Right cardiac atrium (tissue), 5 donors: ENCODE measurements at places on chromosomes 7 and 10. TPM values are rescaled to one million over a fixed set of nuclear protein-coding genes. Genes with fewer than 3 reads are reported as not detected.

The AUTS2 gene
- 7.0 TPM for polyA plus RNA-seq

The BBS9 gene
- polyA plus RNA-seq: 4.5 TPM

The ATOH7 gene
- polyA plus RNA-seq: 0.05 TPM

The SLC26A4 gene
- 0.23 TPM for polyA plus RNA-seq

The ENTPD7 gene
- polyA plus RNA-seq: 0.70 TPM

The WNT8B gene
- not detected for polyA plus RNA-seq

The ABCA13 gene
- not detected for polyA plus RNA-seq

- DNase-seq: no peak
Measured at GRCh38 chr7:155324012-155324917, 26.6 kb downstream of the INSIG1 start.

GRCh38 chr7:26657206-26657641 lies 207.2 kb downstream of the SKAP2 start:
- DNase-seq: no peak

GRCh38 chr10:24988831-24989640 lies 26.9 kb downstream of the ENKUR start:
- no peak for DNase-seq

DNA sequence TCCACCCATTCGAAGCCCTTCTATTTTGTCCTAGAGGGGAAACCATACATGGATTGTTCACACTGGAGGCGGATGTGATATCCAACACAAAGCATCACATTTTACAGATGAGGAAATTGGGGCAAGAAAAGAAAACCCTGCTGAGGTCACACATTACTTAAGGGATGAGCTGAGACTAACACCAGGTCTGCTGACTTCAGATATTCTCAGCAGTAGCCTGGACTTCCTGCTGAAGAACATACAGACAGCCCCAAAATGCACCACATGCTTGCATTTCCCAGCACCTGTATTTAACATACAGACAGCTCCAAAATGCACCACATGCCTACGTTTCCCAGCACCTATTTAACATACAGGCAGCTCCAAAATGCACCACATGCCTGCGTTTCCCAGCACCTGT lies 11.2 kb downstream of the GIMAP5 start:
- no peak for DNase-seq

GRCh38 chr10:121732656-121733445 lies 134.6 kb upstream of the FGFR2 start:
- DNase-seq: no peak

DNA sequence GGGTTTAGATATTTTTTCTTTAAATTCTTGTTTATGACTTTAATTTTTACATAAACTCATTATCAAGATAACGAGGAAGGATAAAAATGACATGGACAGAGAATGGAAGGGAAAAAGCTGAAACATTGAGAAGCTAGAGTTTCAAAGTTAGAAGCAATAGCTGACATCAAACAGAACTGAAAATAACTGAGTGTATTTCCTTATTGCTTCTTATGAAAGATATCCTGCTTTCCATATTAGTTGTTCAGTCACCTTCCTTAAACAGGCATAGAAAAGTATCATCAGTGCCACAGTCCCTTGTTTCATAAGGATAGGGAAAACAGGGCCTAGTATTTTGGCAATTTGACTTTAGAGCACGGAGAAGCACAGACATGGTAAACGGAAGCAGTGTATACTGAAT lies 460.5 kb upstream of the GHITM start:
- no peak for DNase-seq

GRCh38 chr10:96578633-96579032 lies 8.2 kb downstream of the TM9SF3 start:
- no peak for DNase-seq

DNA sequence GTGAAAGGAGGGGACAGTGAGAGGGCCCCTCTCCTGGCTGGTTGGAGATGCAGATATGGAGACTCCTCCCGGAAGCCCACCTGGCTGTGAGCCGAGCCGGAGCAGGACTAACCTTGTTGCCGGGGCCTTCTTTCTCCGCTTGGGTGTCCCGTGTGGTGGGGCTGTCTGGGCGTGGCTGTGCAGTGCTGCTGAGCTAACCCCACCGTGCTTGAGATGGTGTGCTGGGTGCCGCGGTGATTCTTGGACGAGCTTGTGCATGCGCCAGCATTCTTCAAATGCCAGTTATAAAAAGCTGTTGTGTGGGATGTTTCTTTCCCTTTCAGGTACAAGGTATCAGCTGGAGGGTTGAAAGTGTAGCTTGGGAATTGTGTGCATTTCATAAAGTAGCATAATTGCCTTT lies 48.8 kb downstream of the DAGLB start:
- DNase-seq: peak; percentile 75

GRCh38 chr7:116511552-116512519 lies 12.3 kb downstream of the CAV2 start:
- no peak for DNase-seq

- DNase-seq: no peak
Measured at GRCh38 chr10:73248259-73248724, 1.2 kb upstream of the DNAJC9 start.

GRCh38 chr10:31034098-31034909 lies 2.6 kb upstream of the ZNF438 start:
- DNase-seq: no peak

- DNase-seq: no peak
Measured at GRCh38 chr7:134737566-134738345, 41.7 kb upstream of the CALD1 start.

DNA sequence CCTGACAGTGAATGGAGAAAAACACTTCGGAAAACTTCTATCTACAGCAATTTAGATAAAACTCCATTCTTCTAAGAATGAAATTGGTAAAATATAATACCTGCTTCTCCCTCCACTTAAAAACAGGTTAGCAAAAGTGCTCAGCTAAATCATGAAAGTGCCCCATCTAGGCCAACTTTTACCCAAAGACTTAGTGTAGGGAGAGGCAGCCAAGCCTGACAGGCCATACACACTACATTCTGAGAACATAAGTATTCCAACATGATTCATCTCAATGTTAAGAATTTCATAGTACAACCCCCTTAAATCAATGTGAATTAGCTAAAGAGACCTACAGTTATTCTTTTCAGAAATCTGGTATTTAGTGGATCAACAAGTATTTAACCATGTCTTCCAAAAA lies 7.2 kb downstream of the FAM3C start:
- DNase-seq: no peak

DNA sequence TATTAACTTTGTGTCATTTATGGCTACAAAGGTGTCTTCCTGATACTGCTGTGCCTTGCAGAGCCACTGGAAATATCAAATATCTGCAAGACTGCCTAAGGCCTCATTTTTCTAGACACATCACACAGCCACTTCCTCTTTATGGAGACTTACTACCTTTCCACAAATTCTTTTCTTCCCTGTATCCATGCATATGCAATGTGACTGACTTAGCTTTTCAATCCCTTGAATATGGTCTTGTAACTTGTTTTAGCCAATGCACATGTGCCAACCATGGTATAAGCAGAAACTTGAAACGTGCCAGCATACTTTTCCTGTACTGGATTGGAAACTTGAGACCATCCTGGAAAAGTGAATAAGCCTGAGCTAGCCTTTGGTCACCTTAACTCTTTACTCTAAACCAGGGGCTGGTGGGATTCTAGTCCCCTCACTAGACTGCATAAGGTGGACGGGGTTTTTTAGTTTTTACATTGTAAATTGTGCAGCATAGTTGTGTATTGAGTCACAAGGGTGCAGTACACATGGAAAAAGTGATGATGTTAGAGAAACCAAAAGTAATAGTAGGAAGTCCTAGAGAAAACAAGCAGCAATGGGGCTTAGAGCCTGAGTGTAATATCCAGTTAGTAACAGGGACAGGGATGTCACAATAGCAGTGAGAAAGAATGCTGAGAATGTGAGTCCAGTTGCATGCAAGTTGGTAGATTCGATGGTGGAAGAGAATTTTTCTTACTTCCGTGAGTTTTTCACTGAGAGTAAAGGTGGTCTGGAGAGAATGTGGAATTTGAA lies 879.5 kb downstream of the SORCS1 start:
- no peak for DNase-seq

GRCh38 chr10:132549371-132549770 lies 11.8 kb downstream of the INPP5A start:
- no peak for DNase-seq

DNA sequence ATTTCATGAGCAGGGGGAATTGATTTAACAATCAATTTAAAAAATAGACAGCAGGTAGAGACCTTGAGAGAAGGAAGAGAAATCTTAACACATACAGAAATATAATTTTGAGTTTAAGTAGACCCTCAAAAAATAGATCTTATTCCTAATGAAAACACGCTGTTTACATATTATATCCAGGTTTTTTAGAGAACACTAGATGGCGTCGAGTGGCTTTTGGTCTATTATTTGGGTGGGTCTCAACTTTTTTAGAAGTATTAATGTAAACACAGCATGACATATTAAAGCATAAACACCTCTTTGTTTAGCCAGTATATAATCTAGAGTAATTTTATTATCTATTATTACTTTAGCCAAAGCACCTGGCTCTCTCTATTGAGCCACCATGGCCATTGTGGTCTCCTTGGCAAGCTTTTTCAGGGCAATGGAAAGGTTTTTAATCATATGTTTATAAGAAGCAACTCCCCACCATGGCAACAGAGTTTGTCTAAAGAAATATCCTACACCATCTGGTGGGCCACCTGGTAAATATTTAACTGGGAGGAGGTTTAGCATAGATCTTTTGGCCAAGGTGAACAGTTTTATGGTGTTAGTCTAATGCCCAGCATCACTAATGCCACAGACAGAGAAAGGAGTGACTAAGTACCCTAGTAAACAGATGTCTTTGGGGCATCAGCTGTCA lies 59.7 kb upstream of the PRSS1 start:
- no peak for DNase-seq

- peak; percentile 97 for DNase-seq
Measured at GRCh38 chr10:43420369-43421200, 11.6 kb upstream of the HNRNPF start.
